ENCODE measurements at places on chromosomes 5 and 9.

GRCh38 chr5:79636981-79637733 is 24.9 kb downstream of the TENT2 start:
- no peak for DNase-seq

DNA sequence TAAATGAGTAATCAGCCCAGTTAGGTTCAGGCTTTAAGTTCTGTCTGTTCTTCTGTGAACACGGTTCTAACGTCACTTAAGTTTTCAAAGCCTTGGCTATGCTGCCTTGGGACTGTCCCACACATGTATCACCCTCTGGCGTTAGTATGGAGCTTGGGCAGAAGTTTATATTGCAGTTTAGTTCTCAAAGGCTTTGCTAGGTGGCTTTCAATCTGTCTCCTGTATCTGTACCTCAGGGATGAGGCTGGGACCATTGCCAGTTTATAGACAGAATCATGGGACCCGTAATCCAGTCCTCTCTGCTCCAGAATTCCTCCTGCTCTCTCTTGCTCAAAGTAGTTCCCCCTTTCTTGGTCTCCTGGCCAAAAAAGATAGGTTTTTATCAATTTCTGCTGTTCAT is 12.1 kb downstream of the C9orf40 start:
- DNase-seq = no peak

- DNase-seq = no peak
Observed at GRCh38 chr5:172147857-172148256, 40.2 kb downstream of the STK10 start.

DNA sequence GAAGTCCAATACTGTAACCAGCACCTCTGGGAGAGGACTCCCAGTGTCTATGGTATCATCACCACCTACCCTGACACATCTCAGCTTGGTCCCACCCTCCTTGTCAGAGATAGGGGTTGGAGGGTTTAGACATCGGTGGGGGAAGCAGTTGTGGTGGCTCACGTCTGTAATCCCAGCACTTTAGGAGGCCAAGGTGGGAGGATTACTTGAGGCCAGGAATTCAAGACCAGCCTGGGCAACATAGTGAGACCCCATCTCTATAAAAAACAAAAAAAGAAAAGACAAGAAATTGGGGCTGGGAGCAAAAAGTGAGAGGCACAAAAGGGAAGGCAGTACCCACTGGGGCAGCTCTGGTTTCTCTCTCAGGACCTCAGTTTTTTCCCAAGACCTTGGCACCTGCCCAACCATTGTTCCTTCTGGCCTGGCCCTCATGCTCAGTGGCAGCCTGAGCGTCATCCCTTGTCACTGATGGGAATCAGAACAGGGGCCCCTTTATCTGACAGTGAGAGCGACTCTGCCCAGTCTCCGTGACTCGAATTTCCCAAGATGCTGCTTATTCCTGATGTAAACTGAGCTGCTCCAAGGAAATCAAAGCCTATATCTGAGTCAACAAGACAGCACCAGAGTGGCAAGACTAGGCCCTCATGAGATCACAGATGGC is 80.5 kb upstream of the HSPA9 start:
- no peak for DNase-seq

DNA sequence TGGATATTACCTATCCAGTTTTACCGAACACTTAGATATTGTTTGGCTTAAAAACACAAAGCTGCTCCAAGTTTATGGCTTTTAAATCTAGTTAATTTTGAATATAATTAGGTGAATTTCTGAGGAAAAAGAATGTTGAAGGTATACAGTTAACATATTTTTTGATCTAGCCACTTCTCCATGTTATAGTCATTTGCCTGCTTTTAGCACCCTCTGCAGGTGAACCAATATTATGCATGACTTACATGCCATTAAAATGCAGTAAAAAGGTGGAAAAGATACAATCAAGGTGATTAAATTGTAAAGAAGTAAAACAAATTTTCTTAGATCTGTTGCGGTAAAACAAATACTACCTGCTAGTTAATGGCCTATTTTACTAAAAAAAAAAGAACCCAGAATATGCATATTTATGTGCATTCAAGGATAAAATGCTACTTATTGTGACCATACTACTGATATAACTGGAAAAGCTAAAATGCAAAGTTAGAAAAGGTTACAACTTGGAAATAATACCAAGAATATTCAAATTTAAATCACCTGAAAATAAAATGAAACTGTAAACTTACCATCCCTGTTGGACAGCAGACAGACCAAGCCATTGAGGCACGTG is 132.1 kb downstream of the AP3B1 start:
- DNase-seq = peak; percentile 1

DNA sequence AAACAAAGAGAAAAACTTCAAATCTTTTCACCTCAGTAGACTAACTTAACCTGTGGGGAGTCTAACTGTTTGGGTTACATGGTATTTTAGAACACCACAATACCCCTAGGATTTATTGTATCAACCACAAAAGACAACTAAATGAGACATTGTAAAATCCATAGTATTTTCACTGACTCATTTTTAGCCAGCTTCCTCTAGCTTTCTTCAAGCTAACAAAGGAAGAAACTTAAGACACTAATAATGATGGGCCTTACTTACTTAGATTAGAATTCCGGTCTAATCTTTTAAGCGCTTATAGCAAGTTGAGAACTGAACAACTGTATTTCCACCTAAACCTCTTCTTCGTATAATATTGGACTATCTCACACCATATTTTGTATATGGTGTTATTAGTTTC is 529.3 kb downstream of the DMRTA1 start:
- no peak for DNase-seq

Data from NCI-H1417 treated with DMSO at 0.1 percent for 48 hours (cell line).